KBM-7 (cell line): ENCODE measurements at places on chromosomes 13 and 19.

DNA sequence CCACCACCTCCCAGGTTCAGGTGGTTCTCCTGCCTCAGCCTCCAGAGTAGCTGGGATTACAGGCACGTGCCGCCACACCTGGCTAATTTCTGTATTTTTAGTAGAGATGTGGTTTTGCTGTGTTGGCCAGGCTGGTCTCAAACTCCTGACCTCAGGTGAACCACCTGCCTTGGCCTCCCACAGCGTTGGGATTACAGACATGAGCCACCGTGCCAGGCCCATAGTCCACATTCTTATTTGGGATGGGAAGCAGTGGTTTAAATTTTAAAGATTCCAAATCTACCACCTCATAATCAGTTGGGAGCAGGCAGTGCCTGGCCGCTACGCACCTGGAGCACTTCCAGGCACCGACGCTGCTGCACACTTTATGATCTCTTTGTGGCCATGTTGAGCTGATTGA, 160.6 kb upstream of the SOX1 start:
- DNase-seq, result no peak

DNA sequence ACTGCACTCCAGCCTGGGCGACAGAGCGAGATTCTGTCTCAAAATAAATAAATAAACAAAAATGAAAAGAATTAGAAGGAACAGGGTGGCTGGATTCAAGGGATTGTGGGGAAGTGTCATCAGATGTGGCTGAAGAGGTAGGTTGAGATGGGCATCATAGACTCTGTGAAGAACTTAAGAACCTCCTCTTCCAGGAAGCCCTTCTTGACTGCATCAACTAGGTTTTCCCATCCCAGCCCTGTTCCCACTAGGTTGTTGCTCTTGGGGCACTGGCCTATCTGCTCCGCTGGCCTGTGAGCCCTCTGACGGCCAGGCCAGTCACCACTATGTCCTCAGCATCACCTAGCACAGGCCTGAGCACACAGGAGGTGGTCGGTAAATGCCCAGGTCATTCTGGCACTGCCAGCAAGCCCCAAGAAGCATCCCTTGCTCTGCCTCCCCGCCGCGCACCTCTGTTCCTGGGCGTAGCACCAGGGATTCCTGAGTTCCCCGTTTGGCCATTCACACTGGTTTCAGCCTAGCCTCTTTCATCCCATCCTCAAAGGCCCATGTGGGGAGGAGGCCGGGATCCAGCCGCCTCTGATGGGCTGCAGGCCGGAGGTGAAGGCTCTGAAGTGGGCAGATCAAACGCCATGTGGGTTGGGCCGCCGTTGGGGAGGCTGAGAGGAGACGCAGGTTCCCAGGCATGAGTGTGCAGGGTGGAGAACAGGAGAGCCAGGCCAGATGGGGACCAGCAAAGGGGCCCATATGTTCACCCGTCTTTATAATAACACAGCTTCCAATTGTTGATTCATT, 27.6 kb upstream of the SLC1A5 start:
- no peak for DNase-seq

GRCh38 chr19:35362261-35363000, 4.2 kb downstream of the FFAR3 start:
- DNase-seq, result no peak

DNA sequence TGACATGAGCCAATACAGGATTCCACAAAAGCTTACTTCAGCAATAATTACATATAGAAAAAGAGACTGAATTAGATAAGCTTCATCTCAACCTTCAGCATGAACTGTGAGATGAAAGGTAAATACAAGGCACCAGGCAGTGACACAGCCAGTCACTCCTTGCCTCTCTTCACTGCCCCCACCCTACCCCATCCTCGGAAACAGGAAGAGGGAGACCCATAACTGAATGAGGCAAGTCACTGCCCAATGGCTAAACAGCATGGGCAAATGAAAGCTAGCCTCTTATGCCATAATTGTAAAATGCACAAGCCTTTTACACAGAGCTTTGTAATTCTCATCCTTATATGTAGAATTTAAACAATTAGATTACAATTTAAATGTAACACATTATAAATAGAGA, 1.7 kb downstream of the ZNF160 start:
- peak; percentile 27 for DNase-seq

DNA sequence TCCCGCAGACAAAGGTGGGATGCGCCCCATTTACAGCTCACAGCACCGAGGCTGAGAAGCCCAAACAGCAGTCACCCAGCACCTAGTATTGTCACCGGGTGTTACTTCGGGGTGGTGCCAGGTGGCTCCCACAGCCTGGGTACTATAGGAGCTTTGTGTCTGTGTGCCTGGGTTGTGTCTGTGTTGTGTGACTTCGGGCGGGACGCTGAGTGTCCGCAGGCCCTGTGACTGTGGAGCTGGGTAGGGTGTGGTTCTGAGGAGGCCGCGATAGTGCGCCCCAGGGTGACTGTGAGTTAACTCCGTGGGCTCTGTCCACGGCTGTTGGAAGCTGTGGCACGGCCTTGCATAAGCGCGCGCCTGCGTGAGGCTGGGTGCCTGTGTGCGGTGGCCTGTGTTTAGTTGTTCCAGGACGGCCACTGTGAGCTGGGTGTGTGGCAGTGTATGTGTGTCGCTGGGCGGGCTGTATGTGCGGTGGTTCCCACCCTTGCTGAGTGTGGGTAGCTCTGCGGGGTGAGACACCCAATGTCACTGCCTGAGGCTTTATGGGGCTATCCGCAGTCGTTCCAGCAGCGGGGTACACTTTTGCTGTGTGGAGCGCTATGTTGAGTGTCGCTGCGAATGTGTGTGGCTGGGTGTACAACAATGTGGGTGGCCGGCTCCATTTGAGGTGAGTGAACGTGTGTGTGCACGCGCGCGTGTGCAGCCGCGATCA, 559 bp upstream of the SSBP4 start:
- no peak for DNase-seq

DNA sequence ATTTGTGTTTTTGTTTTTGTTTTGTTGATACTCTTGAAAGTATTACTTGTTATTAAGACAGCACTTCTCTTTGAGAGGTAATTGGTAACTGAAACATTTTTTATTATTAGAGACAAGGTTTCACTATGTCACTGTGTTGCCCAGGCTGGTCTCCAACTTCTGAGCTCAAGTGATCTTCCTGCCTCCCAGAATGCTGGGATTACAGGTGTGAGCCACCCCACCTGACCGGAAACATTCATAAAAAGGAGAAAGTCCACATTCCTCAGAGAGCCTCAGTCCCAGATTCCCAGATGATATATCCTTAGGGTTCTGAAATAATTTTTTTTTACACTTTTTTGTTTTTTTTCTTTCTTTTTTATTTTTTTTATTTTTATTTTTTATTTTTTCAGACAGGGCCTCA, 2.7 kb downstream of the CARM1 start:
- DNase-seq, result no peak

DNA sequence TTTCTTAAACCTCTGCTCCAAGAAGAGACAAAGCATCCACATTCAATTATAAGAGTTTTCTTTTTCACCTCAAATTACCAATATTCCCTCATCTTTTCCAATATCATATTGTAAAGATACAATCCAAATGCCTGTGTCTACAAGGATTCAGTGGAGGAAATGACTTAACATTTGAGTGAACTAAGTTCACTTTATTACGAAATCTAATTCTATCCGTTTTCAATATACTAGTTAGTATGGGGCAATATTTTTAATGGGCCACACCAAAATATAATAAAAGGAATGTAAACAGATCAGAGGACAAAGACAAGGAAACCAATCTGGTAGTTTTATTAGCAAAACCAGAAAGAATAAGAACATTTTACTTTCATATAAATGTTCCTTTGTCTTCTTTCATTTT, 136.0 kb downstream of the DCLK1 start:
- DNase-seq, result no peak

GRCh38 chr19:28009696-28010095, 1203.3 kb downstream of the UQCRFS1 start:
- no peak for DNase-seq

DNA sequence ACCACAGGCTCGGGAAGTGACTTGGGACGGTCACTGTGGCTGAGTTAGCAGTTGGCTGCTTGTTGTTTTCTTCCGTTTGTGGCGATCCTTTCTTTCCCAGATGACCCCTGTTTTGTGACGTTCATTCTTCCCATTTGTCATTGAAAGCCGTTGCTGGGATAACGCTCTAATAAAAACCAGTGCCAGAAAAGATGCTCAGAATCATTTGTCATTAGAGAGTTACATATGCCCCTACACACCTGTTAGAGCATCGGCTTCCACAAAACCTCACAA, 39.3 kb upstream of the MCF2L start:
- DNase-seq, result no peak

GRCh38 chr13:26819046-26819445, 58.5 kb upstream of the GPR12 start:
- no peak for DNase-seq

DNA sequence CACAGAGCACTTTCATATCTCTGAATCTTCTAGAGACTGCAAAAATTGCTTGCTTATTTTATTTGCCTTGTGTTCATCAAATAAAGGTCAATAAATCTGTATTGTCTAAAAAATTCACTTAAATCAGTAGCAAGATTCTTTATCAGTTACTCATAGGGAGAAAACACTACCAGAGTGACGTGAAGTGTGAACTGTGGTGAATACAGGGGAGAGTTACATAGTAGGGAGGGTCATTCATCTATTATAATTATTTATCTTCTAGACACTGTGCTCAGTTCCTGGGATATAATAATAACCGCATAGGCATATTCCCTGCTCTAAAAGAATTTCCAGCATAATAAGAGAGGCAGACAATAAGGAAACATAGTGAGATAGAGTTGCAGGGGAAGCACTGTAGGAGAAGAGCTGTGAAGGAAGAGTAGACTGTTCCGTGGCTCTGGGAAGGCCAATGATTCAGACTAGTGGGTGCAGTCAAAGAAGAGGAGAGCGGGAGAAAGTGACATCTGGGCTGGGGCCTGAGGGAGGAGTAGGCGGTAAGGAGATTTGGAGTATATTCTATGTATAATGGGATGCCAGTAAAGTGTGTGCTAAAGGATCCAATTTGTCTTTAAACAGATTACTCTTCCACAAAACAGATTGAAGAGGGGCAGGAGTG, 84.0 kb upstream of the TDRD3 start:
- DNase-seq, result no peak

DNA sequence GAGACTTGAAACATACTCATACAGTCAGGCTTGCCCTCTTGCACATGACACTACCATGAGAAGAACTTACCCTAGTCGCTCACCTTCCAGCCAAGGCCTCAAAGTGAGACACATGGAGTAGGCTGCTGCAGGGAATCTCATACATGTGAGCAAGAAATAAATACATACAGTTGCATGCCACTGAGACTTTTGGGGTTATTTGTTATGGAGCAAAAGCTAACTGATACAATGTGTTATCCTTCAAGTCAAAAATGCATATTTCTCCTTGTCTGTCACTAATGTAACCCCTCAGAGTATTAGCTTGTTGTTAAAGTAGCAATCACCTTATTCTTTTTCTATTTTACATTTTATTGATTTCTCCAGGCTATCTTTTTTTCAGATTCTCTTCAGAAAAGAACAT, 58.1 kb downstream of the FOXO1 start:
- DNase-seq, result no peak

- no peak for DNase-seq
Observed at GRCh38 chr13:96086736-96087135, 3.2 kb upstream of the HS6ST3 start.

DNA sequence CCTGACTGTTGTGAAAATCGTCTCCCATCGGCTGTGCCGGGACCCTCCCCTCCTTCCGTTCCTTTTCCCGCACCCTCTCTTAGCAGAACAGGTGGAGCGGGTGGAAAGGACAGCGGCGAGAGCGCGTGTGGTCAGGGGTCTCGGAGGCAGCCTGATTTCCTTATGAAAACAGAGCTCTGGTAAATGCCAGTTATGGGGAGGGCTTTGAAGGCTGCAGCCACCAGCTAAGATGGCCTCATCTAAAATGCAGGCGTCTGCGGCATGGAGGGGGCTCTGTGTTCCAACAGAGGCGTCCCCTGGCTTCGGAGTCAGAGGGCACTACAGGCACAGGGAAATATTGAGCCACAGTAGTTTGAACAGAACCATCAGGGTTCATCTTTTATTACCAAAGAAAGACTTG, 93.8 kb upstream of the SOX1 start:
- no peak for DNase-seq

GRCh38 chr13:84864341-84864740, 934.9 kb downstream of the SLITRK6 start:
- DNase-seq, result no peak

- DNase-seq, result no peak
Observed at GRCh38 chr19:43584484-43584883, 8.9 kb downstream of the PINLYP start.

DNA sequence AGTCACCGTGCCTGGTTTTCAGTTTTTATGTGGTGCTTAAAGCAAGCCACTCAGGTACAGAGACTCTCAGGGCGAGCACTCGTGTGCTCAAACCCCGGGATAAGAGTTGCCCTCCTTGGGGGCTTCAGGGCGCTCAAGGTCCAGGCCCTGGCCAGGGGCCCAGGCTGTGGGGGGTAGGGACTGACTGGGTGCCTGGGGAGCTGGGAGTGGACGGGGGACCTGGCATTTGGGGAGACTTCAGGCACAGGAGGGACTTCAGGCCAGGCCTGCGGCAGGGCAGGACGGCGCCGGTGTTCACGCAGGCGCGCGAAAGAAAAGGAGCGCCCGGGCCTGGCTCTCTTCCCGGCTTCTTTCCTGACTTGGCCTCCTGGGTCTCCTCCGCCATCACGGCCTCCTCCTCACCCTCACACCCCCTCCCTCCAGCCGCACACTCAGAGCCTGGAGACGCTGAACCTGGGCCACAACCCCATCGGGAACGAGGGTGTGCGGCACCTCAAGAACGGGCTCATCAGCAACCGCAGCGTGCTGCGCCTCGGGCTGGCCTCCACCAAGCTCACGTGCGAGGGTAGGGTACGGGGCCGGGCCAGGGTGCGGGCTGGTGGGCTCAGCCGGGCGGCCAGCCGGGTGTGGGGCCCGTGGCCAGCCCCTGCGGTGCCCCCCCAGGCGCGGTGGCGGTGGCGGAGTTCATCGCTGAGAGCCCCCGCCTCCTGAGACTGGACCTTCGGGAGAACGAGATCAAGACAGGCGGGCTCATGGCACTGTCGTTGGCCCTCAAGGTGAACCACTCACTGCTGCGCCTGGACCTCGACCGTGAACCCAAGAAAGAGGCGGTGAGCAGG, 16.1 kb downstream of the NKPD1 start:
- no peak for DNase-seq

GRCh38 chr13:103556681-103557080, 490.5 kb upstream of the SLC10A2 start:
- no peak for DNase-seq
